ENCODE measurements at places on chromosomes 2 and 18.
A peak's percentile ranks its signal among the peaks of the same experiment; 100 is the strongest.

DNA sequence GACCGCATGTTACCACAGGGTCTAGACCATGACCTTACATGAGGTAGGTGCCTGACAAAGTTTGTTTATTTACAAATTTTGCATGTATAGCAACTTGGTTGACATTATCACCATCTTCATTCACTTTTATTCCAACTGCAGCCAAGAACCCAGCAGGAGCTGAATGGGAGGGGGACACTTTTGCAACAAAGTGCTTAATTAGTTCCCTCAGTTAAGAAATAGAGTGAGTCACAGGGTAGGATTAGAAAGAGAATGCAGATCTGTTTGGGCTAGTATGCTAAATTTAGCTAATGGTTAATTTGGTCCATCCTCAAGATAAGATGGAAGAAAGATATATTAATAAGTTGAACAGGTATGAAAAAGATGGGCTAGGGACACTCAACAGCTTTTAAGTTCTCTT, 678.9 kb downstream of the ARHGAP15 start:
- DNase-seq: no peak

DNA sequence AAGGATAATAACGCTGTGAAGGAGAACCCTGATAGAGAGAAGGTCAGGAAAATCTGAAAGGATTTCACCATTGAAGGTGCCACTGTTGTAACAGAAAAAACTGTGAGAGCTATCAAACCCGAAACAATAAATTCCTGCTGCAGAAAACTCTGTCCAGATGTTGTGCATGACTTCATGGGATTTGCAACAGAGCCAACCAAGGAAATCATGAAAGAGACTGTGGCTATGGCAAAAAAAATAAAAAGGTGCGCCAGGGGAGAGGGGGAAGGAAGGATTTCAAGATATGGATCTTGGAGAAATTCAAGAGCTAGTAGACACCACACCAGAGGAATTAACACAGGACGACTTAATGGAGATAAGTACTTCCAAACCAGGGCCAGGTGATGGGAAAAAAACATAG, 88.0 kb downstream of the LDLRAD4 start:
- no peak for DNase-seq

DNA sequence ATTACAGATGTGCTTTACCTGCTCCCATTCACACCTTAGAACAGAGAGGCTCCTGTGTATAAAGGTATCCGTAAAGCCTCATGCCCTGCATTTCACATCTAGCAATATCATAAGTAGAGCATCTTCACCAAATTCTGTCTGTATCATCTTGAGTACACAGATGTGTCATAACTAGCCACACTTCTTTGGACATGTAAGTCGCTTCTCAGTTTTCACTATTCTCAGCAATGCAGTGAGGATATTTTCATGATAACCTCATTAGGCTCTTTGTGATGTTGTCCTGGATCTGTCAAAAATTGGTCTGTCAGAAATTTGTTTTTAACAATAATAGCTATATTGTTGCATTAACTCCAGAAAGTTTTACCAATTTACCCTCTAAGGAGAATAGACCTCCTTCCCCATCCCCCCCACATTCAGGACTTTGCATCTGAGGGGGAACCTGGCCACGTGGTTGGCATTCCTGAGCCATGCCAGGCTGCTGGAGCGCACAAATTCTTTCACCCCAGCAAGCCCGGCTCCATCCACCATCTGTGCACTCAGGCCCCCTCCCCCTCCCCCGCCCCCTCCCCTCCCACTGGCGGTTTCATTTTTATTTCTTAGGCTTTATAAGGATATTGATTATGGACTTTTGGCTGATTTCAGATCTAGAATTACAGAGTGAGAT, 34.1 kb downstream of the AGAP1 start:
- no peak for DNase-seq

GRCh38 chr2:53473775-53474311, 293.8 kb upstream of the CHAC2 start:
- DNase-seq: no peak

DNA sequence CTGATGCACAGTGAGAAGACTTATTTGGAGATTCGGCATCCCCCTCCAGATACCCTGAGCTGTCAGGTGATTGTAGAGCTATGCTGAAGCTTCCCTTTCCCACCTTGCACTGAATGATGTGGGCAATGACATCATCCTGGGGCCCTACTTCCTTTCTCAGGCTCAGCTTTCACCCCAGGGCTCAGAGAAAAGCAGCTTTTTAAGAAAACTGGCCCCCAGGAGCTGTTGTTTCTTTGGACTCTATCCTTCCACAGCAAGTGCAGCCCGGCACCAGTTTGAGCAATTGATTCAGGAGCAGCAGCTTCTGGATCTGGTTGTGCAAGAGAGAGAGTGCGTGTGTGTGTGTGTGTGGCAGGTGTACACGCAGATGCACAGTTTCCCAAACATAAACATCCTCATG, 251.3 kb downstream of the ANAPC1 start:
- DNase-seq: no peak

DNA sequence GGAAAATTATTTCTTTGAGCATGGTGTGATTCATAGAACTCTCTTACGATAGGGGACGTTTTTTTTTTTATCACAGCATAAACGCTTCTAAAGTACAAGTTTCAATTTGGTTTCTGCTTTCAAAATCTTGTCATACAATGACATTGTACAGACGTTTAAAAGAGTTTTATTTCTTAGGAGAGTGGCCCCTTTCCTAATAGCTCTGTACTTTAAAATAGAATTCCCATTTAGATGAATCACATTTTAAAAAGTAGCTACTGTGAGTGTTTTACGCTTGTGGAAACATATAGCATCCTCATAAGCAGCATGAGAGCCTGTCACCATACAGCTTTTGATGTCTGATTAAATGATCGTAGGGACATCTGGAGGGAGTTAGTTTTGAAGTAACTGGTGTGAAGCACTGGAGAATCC, 510.9 kb downstream of the PARD3B start:
- no peak for DNase-seq

DNA sequence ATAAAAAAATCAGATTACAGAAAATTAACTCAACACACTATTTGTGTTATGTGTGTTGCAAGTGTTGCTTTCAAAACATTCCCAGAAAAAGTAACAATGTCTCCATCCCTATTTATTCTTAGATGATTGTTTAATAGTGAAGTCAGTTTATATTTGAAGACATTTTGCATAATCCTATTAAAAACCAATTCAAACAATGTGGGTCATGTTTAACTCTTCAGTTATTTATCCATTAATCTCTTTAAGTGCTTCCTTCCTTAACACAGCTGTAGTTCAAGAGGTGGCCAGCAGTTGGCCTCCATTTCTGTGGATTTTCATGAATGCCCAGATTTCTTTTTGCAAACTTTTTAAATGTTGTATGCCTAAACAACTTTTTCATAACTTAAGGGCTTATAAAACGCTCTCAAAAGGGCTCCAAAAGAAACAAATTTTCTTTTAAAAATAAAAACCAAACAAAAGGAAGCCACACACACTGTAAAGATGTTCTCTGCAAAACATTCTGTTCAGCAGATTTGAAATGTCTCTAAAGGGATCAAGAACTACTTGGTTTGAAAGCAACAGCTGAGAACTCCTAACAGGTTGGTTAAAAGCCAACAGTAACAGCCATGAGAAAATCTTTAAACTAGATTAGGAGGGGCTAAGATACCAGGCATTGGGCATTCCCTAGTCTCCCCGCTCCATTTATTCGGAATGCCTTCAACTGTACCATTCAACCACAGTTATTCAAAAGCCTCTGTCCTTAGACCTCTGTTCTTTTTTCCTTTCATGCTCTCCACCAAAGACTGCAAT, 71.5 kb downstream of the THADA start:
- DNase-seq: no peak

- peak; percentile 87 for DNase-seq
These were observed 56.7 kb downstream of the CYRIA start for GRCh38 chr2:16608661-16609643.

DNA sequence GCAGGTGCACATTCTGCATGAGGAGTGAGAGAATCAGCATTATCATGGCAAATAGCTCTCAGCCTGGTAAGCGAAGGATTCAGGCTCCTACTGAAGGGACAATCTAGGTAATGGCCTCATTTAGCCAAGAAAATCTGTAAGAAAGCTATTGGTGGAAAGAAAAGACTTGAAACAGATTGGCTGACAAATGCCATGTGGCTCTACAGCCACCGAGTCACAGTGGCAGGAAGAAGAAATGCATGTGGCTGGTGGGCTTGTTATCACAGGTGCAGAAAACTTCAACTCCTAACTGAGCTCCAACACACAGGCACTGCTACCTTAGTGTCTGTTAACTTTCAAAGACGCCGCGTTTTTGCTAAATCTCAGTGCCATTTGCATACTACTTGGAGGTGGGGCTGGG, 60.6 kb upstream of the REV1 start:
- DNase-seq: no peak

DNA sequence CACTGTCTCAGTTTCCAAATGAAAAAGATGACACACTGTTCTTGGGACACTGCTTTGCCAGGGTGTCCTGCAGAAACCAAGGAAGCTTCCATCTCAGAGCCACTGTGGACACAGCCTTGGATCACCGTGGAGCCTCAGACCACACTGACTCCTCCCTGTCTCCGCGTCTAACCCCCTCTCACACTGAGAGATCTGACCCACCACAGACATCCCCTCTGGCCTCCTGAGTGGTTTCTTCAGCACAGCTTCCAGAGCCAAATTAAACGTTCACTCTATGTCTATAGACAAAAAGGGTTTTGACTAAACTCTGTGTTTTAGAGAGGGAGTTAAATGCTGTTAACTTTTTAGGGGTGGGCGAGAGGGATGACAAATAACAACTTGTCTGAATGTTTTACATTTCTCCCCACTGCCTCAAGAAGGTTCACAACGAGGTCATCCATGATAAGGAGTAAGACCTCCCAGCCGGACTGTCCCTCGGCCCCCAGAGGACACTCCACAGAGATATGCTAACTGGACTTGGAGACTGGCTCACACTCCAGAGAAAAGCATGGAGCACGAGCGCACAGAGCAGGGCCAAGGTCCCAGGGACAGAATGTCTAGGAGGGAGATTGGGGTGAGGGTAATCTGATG, 113.4 kb upstream of the PKDCC start:
- no peak for DNase-seq

- DNase-seq: no peak
These were observed 79.3 kb downstream of the SDC1 start for GRCh38 chr2:20145497-20146193.

GRCh38 chr18:12963069-12963468, 15.3 kb downstream of the SEH1L start:
- DNase-seq: no peak

- no peak for DNase-seq
These were observed 88.2 kb upstream of the MCFD2 start for GRCh38 chr2:47003641-47004427.

GRCh38 chr2:66535574-66536289, 100.8 kb downstream of the MEIS1 start:
- no peak for DNase-seq

- DNase-seq: no peak
These were observed 61.1 kb upstream of the NRXN1 start for GRCh38 chr2:51093016-51093415.
